ENCODE measurements at places on chromosomes 12 and 14.

DNA sequence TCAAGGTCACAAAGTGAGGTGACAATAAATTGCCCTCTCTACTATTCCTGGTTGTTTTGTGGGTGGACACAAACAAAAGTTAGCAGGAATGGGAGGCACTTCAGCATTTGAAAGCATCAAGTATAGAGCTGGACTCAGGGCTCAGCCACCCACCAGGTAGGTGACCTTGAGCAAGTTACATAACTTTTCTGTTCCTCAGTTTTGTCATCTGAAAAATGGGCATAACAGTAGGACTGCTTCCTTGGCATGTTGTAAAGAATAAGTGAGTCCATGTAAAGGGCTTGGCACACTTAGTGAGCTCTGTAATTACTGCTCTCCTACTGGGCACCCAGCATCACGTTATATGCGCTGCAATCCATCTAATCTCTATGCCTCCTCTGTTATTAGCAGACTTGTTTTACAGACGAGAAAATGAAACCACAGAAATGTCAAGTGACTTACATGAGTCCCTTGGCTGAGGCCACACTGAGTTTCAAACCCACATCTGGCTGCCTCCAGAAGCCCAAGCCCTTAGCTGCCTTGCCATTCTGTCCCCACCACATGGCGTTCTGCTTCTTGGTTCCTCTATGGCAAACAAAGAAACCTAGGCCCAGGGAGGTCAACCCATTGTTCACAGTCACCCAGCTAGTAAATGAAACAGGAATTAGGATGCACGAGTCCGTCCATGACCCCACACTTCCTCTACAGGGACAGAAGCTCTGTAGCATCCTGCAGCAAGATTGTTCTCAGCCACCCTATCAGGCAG lies 63.2 kb upstream of the SLC24A4 start:
- DNase-seq: peak; percentile 5

DNA sequence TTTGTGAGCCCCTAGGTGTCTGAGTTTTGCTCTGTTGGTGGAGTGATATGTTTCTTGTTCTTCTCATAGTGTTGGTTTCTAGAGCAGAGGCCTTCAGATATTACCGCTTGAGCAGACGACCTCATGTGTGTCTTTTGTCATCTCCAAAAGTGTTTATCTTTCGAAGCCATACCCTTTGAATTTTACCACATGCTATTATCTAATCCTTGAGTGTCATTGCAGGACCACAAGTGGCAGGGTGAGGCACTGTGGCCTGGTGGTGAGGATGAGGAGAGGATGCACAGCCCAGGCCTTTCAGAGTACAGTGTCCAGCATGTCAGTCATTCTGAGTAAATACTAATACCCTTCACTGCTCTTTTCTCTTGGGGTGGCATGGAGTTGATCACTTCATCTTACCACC lies 57.2 kb upstream of the CISTR start:
- no peak for DNase-seq

- DNase-seq: peak; percentile 8
Measured at GRCh38 chr14:79809849-79810612, 401.3 kb downstream of the DIO2 start.

- no peak for DNase-seq
Measured at GRCh38 chr14:105258846-105259245, 10.5 kb downstream of the BTBD6 start.

GRCh38 chr14:56855891-56856461 lies 45.7 kb upstream of the OTX2 start:
- DNase-seq: no peak

- no peak for DNase-seq
Measured at GRCh38 chr12:89359615-89360014, 7.3 kb upstream of the DUSP6 start.

- DNase-seq: no peak
Measured at GRCh38 chr12:67813456-67813904, 164.9 kb downstream of the DYRK2 start.

DNA sequence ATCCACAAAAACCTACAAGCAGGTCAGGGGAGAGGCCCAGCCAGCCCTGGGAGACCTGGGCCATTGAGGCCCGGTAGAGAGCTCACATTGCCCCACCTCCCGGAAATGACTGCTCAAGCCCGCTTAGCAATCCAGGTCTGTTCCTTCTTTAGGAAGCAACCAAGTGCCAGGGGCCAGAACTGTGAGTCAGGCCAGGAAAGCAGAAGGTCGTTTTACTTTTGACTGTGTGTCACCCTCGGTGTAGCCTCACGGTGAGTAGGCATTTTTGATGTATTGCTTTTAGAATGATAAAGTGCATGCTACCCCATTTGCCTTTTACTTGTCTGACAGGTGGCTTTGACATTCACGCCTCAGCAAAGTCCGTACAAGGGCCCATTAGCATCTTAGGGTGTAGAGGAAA lies 25.4 kb upstream of the PWP1 start:
- DNase-seq: no peak

- DNase-seq: no peak
Measured at GRCh38 chr12:96770219-96771102, 136.6 kb upstream of the NEDD1 start.

DNA sequence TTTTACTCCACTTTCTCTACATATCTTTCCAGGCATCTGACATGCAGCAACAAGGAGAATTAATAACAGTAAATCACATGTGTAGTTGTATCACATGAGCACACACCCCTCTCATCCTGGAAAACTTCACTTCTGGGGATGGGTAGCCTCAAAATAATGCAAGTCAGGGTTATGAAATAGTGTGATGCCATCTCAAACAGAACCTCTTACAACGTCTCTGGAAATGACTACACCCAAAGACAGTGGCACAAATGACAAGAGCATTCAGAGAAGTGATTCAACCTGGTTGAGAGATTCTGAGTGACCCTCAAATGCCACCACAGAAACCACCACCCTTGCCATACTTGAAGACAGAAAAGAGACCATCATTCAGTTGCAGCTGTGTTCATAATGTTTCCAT lies 2.8 kb downstream of the DIO2 start:
- DNase-seq: no peak
